ENCODE measurements at places on chromosomes 11 and 22.

DNA sequence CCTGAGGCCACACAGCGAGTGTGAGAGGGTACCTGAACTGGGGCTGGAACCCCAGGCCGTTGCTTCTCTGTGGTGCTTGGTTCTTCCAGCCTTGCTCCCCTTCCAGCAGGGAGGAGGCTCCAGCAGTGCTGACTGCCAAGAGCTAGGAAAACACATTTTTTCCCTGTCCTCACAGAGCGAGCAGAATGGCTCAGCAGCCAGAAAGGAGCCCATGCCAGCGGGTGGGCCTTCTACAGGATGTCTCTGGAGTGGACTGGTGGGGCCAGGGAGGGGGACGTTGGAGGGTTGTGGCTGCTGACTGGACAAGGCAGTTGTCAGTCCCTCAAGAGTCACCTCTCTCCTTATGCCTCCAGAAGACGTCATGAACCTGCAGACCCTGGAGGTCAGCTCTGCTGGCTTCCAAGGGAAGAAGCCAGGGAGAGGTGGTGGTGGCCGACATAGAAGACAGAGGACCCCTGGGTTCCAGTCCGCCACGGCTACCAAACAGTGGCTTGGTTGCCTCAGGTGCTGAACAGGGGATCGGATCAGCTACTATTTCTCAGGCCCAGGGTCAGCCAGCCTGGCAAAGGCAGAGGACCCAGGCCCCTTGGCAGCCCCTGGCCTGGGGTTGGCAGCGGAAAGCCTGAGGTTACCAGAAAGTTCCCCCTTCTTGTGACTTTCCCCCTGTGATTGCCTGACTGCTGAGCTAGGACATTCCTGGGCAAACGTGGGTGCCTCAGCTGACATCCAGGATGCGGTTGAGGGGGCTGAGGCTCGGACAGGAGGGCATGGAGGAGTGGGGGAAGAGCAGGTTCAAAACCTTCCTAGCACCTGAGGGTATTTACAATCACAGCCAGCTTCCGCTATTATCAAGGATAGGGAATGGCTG lies 3.7 kb downstream of the MAFF start:
- no peak for DNase-seq

DNA sequence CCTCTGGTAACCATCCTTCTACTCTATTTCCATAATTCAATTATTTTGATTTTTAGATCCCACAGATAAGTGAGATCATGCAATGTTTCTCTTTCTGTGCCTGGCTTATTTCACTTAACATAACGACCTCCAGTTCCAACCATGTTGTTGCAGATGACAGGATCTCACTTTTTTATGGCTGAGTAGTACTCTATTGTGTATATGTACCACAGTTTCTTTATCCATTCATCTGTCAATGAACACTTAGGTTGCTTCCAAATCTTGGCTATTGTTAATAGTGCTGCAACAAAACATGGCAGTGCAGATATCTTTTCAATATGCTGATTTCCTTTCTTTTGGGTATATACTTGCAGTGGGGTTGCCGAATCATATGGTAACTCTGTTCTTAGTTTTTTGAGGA lies 286.4 kb upstream of the C11orf87 start:
- DNase-seq: no peak

GRCh38 chr22:39773503-39773902 lies 120.1 kb downstream of the ENTHD1 start:
- no peak for DNase-seq

DNA sequence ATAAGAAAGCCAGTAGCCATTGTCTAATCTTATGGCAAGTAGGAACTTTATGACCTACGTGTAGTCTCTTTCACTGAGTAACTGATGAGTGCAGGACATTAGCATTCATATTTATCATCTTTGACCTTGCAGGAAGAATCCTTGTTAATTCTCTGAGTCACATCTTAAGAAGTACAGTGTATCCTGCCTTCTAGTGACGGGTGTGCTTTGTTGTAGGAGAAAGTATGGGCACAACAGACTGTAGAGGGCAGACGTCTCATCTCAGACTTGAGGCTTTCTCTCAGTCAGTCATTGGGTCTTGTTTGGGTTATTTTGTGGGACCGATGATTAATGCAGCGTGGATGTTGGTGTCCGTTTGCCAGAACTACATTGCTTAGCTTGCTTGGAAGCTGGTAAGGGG lies 6.8 kb downstream of the RNF214 start:
- no peak for DNase-seq

DNA sequence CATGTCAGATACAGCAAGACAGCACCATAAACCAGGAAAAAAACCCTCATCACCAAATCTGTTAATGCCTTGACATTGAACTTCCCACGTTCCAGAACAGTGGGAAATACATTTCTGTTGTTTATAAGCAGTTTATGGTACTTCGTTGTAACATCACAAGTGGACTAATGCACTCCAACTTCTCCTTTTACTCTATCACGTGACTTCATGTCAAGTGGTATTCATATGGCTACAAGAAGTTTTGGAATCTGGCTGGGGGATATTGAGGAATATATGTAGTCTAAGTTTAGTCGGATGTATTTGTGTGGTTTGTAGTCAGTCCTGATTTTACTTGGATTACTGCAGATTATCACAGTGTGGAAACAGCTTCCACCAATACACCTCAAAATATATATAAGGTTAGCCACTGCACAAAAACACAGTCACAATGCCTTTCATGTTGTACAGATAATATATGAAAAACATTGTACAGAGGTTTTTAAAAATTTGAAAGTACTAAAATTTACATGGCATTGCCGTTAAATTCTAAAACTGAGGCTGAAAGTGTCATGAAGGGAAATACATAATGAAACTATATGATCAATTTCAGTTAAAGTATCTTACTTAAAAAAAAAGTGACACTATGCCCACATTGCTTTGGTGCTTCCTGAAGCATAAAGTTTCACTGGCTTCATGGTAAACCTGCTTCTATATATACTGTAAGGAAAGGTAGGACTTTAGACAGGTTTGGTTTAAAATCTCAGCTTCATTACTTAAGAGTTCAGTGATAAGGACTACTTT lies 134.1 kb downstream of the CASP12 start:
- DNase-seq: no peak

DNA sequence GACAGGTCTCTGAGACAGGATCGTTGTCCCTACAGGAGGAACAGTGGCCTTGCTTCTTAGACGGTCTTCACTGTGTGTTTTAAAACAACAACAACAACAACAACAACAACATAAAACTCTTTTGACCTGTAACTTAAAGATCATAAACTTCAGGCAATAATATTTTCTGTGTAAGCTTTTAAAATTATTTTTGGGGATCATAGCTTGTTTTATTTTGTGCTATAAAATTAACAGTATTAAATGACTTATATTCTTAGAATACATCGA lies 13.8 kb upstream of the AIFM3 start:
- DNase-seq: no peak

DNA sequence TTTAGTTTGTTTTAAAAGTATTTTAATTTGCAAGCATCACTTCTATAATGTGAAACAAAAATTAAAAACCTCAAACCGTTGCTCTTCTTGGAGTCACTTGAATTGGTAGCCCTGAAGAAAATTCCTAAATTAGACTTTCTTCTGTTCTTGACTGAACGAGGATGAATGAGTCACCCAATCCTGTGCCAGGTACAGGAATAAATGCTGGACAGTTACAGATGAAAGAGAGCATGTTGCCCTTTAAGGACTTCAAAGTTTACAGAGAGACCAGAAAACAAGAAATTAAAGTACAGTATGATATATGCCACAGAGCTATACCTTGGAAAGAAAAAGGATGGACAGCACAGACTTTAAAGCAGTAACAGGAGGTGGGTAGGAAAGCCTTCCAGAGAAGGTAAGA lies 41.3 kb upstream of the CXCR5 start:
- DNase-seq: no peak
